Stimulated activated CD8-positive, alpha-beta memory T cell treated with anti-CD3 and anti-CD28 coated beads, Interleukin-4, amount 100 ng/mL, for 1 hour (primary cell): ENCODE measurements at places on chromosomes 13 and 19.

GRCh38 chr19:14507704-14508542 is 10.3 kb downstream of the DNAJB1 start:
- DNase-seq = no peak

- DNase-seq = no peak
Measured at GRCh38 chr19:18922228-18922985, 2.9 kb downstream of the DDX49 start.

DNA sequence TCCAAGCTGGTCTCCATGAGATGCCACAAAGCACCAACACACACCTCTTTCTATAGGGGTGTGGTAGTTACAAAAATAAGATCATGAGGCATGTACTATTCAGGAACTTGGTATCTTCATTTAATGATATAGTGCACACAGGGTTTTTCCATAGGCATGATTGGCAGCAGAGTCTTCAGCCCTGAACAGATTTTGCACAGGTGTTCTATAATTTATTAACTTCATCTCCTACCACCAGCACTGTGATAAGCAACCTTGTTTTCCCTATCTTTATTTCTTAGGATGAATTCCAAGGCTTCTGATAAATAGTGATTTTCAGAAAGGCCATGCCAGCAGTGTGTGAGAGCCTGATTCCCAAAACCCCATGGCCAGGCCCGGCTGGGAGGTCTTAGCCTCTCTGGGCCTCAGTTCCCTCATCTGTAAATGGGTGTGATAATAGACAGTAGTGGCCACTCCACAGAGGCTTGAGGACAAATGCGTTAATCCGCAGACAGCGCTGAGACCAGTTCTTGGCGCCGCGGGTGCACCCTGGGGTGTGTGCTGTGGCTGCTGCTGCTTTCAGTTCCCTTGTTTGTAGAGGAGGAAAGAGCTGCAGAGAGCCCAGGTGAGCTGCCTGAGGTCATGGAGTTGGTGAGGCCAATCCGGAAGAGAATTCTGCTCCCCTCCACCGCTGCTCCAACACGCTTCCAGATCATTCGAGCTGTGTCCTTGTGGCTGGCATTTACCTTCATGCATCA is 33.1 kb downstream of the DHRS12 start:
- no peak for DNase-seq

DNA sequence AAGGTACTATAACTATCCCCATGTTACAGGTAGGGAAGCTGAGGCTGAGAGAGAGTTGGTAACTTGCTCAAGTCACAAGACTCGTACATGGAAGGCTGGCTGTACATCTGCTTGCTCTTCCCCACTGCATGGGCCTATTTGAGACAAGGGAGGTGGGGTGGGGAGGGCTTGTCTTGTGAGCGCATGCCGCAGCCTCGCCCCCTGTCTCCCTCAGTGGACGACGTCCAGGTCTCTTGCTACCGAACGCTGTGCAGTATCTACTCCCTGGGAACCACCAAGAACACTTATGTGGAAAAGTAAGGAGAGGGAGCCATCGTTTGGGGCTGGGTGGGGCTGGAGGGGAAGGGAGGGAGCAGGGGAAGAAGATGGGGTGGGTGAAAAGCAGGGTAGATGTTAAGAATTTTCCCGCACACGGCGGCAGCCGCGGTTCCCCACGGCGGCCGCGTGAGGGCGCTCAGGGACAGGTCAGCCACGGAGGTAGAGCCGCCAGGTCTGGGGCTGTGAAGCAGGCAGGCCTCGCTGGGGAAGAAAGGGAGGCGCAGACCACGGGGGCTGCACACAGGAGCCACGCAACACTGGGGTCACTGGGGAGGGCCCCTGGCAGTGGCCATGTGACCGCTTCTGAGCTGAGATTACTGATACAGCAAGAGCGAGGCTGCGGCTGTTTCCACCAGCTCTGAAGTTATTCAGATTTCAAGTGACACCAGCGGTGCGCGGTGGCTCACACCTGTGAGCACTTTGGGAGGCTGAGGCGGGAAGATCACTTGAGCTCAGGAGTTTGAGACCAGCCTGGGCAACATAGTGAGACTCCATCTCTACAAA is 81.5 kb downstream of the RYR1 start:
- peak; percentile 52 for DNase-seq

GRCh38 chr19:45090034-45090433 is 2.9 kb upstream of the PPP1R37 start:
- no peak for DNase-seq

- no peak for DNase-seq
Measured at GRCh38 chr13:33862016-33862415, 44.1 kb downstream of the RFC3 start.

DNA sequence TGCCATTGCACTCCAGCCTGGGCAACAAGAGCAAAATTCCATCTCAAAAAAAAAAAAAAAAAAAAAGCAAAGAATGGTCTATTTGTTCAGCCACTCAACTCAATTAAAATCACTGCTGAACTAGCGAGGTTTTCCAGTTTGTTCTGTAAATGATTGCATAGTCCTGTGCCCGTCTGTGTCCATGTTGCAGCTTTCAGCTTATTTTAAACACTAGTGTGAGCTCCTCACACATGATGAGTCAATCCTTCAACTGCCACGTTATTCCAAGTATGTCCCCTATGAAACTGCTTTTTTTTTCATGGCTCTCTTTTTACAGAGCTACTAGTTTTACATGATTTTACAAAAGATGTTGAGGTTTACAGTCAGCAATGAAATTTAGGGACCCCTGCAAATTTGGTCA is 12.2 kb downstream of the SUGP2 start:
- no peak for DNase-seq

GRCh38 chr19:42123765-42124164 is 8.5 kb downstream of the POU2F2 start:
- DNase-seq = no peak

GRCh38 chr13:59543418-59543817 is 620.3 kb downstream of the DIAPH3 start:
- no peak for DNase-seq

DNA sequence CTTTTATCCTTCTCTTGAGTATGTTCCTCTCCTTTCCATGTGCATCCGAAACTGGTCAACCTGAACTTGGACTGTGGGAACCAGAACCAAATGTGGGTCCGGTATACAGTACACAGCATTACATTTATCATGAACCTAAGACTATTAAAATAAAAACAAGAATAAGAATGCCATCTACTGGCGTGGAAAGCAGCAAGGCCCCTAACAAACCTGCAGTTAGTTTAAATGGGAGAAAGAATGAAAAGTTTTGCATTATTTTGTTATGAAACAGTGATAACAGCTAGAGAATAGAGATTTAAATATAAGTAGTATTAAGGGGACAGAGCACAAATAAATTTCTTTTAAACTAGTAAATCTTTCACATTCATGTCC is 159.5 kb downstream of the RBM26 start:
- no peak for DNase-seq

GRCh38 chr19:5116292-5116691 is 147.4 kb downstream of the KDM4B start:
- no peak for DNase-seq

DNA sequence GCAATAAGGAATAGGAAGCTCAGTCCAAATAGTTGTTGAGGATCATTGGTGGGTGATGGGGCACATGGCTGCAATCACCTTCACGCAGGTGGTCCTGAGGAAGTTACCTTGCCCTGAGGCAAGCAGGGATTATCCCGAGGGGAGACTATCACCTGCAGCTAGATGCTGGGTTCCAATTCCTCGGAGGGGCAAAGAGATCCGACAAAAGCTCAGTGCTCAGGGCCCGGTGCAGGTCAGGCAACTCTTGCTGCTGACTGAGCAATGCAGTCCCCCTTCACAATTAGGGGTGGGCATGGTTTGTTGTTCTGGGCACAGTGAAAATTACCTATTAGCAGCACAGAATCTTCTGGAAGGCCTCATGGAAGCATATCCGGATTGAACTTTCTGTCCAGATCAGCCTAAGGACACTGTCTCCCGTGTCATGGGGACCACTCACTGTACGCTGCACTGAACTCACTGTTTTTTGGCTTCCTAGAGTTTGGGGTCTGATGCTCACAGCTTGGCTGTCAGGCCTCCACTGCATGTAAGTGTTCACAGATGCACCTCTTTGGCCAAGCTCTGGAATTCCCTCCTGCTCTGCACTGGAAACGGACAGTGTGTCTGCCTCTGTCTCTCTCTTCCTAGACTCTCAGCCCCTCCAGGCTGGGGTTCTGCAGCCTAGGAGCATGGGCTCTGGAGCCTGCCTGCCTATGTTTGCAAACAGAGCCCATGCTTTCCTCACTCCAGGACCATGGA is 372.7 kb downstream of the ZNF536 start:
- DNase-seq = no peak

DNA sequence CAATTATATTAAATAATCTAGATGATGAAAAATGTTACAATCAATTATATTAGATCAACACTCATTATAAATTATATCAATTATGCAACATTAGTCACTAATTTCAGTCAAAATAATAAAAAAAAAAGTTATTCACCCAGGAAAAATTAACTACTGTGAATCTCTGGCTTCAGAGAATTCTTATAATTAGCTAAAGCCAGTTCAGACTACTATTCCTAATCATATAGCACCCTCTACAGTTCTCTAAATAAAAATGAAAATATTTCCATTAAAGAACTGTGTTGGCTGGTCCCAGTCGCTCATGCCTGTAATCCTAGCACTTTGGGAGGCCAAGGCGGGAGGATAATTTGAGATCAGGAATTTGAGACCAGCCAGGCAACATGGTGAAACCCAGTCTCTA is 33.0 kb downstream of the XPO4 start:
- DNase-seq = no peak
